ENCODE measurements at places on chromosomes 3 and 15. TPM values are rescaled to one million over a fixed set of nuclear protein-coding genes. Genes with fewer than 3 reads are reported as not detected.

Gene ROPN1
- not detected for total RNA-seq

Gene TUSC7
- total RNA-seq, result not detected

Gene FMN1
- total RNA-seq, result 2.5 TPM

Gene ATP13A5
- total RNA-seq, result not detected

Gene CA12
- total RNA-seq, result 359 TPM

Gene EIF4G1
- 496 TPM for total RNA-seq

Gene LSMEM2
- not detected for total RNA-seq

Gene LYSMD2
- total RNA-seq, result 3.8 TPM
